Left renal cortex interstitium (tissue), 4 donors: ENCODE measurements at places on chromosomes 11 and 22.

- no peak for DNase-seq
Measured at GRCh38 chr22:20174785-20175596, 24.1 kb upstream of the CCDC188 start.

DNA sequence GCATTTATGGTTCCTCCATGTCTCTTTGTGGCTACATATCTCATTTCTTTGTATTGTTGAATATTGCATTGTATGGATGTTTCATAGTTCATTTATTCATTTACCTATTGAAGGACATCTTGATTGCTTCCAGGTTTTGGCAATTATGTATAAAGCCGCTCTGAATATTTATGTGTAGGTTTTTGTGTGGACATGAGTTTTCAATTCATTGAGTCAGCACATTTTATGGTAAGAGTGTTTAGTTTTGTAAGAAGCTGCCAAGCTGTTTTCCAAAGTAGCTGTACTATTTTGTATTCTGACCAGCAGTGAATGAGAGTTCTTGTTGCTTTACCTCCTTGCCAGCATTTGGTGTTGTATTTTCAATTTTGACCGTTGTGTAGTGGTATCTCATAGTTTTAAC, 39.2 kb downstream of the KDM2A start:
- no peak for DNase-seq

DNA sequence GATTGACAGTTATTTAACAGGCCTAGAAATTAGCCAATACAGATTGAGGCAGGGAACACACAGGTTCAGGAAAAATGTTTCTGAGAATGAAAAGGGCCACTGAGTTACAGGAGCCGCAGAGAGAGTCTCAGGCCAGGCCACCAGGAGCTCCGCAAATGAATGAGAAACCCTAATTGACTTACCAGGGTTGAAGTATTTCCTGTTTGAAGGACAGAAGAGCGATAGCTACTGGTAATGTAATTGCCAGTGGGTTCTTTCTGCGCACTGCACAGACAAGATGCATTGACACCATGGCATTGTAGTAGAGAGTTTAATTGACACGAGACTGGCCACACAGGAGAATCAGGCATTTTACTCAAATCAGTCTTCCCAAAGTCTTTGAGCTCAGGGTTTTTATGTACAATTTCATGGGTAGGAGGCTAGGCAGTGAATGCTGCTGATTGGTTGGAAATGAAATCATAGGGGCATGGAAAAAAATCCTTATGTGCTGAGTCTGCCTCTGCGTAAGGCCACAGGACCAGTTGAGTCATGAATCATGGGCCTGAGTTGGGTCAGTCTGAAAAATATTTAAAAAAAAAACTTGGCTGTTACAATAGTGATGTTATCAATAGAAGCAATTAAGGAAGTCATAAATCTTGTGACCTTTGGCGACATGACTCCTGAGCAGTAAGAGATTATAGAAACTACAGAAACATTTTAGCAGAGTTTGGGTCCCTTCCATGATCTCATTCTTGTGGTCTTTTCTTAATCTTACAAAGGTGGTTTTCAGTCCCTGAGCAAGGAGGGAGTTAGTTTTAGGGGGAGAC, 203.8 kb downstream of the CASP12 start:
- DNase-seq: no peak

DNA sequence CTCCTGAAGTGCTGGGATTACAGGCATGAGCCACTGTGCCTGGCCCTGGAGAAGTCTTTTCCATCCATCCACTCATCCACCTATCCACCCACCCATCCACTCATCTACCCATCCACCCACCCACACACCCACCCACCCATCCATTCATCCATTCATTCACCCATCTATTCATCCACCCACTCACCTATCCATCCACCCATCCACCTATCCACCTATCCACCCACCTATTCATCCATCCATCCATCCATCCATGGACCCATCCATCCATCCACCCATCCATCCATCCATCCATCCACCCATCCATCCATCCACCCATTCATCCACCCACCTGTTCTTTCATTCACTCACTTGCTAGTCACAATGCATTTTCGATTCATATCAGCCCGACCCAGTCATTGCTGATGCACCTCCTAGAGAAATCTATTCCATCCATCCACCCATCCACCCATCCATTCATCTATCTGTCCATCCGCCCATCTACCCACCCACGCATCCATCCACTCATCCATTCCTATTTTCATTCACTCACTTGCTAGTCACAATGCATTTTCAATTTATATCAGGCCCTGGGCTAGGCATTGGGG, 17.7 kb upstream of the SUN2 start:
- DNase-seq: no peak

GRCh38 chr22:36417281-36417686, 29.5 kb upstream of the MYH9 start:
- DNase-seq: no peak

DNA sequence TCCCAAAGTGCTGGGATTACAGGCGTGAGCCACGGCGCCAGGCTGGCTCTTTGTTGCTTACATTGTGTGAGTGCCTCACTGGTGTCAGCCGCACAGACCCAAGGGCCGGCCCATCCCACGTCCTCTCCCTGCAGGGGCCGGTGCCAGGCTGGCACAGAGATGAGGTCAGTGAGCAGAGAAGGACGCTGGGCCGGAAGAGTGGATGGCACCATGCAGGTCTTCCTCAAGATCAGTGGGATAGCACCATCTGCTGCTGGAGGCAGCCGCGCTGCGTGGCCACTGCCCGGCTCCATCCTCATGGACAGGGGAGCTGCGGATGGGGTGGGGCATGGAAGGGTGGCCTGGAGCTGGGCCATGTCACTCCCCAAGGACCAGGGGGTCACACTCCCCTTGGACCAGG, 22.0 kb upstream of the FGF4 start:
- no peak for DNase-seq

DNA sequence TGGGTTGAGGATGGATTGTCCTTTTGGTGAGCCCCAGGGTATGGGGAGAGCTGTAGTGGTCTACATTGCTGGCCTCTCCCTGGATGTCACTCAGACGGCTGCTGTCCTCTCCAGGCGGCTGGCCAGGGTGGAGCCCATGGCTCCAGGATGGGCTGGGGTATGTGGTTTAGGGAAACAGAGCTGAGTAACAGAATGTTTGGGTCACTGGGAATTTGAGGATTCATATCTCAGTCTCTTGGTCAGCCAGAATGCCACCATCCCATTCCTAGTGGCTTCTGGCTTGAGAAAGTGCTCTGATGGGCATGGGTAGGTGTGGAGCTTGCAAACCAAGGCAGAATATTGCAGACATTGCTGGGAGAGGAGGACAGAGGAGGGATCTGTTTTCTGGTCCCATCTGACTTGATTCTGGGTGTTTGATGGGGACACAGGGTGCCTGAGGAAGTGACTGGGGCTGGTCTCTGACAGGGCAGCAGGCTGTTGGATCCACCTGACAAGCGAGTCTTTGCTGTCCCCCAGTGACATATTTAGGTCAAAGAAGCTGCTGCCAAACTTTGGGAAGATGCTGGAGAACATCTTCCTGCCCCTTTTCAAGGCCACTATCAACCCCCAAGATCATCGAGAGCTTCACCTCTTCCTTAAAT, 41.4 kb downstream of the AMPD3 start:
- no peak for DNase-seq

DNA sequence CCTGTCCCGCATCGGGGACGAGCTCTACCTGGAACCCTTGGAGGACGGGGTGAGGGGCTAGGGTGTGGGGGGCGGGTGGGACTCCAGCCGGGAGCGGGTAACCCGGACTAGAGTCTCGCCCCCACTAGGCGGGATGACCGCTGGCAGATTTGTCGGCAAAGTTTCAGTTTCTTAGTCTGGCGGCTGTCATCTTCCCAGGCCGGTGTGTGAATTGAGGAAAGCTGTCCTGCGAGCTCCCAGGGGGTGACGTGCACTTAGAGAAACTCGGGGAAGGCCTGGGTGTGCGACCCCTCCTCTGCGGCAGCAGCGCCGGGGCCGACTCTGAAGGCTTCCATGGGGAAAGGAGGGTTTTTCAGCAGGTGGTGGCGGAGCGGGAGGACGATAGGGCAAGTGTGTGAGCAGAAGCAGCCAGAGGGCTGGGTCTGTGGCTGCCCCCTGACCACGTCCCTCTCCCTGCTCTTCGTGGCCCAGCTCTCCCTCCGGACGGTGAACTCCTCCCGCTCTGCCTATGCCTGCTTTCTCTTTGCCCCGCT, 463 bp downstream of the RAD9A start:
- no peak for DNase-seq

DNA sequence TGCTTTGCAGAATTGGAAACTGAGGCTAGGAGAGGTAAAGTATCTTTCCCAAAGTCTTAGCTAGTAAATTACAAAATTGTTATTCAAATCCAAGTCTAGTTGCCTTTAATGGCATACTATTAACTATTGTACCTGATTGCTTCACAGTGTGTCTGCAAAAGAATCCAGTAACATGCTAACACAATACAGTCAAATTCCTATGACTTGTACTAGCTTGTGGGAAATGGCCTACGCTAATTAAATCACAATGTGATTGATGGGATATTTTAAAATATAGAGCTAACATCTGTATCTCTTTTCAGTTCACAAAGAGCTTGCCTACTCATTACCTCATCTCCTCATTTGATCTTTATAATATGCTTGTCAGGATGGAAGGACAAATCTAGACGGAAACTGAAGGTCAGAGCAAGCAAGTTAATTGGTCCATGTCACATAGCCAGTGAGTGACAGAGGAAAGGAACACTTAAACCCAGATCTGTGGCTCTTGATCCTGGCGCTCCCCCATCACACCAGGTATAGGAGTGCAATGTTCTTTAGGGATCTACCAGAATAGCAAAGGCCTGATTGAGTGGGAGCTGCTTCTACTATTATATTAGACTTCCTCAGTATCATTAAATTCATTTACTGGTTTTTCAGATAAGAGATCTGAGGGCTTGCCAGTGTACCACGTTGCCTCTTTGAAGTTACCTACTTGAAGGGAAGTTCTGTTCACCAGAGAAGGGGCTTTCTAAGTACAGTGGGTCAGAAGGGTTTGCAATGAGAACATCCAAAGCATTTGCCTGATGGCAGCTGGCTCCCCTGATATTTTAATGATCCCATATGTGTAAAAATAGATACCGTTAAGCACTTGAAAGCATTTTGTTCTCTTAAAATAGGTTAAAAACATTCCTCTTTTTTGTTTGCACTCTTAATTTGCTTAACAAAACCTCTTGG, 213.6 kb upstream of the SESN3 start:
- DNase-seq: no peak

DNA sequence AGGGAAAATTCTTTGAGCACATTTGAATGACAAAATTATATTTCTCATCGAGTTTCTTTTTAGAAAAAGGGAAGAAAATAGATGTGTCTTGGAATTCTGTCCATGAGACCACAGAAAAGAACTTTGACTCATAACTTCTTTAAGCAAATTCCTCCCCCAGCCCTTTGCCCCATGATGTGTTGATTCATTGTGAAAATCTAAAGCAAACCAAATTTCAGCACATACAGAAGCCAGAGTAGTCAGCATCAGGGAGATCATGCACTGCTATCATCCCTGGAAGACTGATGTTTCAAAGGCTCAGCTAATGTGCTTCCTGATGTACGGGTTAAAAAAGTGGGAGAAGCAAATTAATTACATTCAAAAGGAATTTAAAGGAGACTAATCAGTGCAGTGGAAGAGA, 159.7 kb downstream of the FAT3 start:
- DNase-seq: no peak

DNA sequence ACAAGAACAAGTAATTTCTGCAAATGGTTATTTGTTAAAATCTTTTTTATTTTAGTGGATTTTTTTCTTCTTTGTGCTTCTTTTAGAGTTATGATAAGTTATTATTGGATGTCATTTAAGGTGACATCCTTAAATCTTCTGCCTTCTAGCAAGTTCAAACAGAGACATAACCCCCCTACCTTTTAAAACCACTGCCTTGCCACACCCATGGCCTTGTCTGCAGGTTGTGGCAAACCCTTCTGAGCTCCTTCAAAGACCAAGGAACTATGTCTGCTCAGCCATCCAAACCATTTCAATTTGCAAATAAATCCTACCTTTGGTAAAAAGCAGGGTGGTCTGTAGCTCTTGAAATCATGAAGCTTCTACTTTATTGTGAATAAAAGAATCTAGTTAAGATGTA, 241.6 kb downstream of the FAM76B start:
- no peak for DNase-seq

GRCh38 chr11:12962306-12962705, 46.8 kb upstream of the RASSF10 start:
- no peak for DNase-seq

GRCh38 chr11:2131371-2132236, 7.6 kb downstream of the IGF2 start:
- no peak for DNase-seq

GRCh38 chr22:41826021-41826420, 6.9 kb upstream of the SREBF2 start:
- no peak for DNase-seq

GRCh38 chr11:34296412-34296811, 61.4 kb downstream of the ABTB2 start:
- DNase-seq: no peak

- no peak for DNase-seq
Measured at GRCh38 chr11:61905801-61906521, 11.4 kb downstream of the RAB3IL1 start.

GRCh38 chr11:40202589-40203270, 1256.7 kb downstream of the LRRC4C start:
- no peak for DNase-seq

GRCh38 chr11:20203831-20204230, 43.6 kb upstream of the DBX1 start:
- DNase-seq: no peak

DNA sequence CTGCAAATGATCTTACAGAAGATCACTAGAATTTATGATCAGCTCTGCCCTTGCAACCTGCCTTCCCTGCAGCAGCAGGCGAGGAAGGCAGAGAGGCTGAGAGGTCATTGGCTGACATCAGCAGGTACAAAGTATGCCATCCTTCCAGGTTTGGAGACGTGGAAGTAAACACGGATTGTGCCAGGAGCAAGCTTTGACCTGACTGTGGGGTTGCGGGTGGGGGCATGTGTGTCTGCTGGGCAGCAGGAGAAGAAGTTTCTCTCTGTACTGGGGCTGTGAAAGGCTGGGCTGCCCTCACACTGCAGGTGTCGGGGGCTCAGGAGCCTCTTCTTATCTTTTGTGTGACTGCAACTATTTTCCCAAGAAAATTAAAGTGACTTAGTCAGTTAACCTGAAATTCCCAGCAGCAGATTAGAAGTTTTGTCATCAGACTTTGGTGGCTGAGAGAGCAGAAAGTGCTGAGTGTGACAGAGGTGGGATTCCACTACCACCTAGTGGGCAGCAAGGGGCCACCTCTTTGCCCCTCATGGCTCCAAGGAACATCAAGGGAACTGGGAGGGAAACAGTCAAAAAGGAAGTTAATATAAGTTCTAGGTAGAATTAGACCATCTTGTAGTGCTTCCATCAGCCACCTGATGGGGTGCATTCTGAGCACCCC, 565.9 kb downstream of the ETS1 start:
- peak; percentile 18 for DNase-seq
